ENCODE measurements at places on chromosomes 1 and 21.
A peak's percentile ranks its signal among the peaks of the same experiment; 100 is the strongest.

DNA sequence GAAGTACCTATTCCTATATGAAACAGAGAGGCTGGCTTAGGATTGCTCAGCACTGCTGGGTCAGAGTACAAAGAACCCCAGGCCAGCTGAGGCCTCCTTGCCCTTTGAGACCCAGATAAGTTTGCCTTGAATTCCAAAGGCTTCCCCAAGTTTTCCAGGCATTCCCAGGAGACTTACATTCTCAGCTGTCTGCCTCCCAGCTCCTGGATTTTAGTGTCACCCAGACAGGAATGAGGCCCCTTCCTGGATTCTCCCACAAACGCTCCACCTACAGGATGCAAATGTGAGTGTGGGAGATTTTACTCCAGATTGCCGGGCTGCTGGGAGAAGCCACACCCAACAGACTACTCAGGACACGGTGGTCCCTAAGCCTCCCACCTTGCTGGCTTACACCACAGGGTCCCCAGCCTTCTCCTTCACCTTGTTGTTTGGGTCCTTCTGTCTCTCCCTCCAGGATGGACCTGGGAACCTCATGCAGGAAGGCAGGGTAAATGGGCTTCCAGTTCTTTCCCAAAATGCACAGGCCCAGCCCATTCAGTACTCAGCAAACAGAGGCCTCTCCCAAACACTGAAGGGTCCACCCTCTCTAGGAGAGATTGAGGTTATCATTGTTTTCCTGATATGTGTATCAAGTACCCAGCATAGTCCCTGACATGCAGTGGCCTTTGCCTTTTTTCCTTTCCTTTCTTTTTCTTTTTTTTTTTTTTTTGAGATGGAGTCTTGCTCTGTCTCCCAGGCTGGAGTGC, 10.6 kb downstream of the RHBG start:
- no peak for DNase-seq

GRCh38 chr1:54843449-54843848, 42.3 kb upstream of the TTC22 start:
- no peak for DNase-seq

- no peak for DNase-seq
These were observed 165.9 kb downstream of the PRDM2 start for GRCh38 chr1:13865851-13866250.

DNA sequence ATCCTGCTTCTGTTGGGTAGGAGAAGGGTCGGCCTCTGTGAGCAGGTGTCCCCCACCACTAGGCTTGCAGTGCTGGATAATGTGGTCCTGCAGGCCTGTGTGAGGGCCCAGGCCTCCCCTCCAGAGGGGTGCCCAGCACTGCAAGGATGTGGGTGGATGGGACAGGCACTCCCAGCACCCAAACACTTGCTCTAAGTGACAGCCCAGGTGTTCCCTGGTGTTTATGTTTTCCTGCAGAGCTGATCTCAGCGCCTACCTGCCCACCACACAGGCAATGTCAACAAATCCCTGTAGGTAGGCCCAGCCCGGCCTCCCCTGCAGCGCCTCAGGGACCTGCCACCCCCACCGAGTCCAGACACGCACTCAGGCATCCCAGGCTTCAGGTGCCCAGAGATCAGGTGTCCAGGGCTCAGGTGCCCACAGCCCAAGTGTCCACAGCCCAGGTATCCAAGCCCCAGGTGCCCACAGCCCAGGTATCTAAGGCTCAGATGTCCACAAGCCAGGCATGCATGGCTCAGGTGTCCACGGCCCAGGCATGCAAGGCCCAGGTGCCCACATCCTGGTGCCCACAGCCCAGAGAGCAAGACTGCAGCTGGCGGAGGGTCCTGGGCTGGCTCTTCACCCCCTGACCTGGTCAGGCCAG, 59.2 kb downstream of the WNT9A start:
- DNase-seq: no peak

- no peak for DNase-seq
These were observed 40.4 kb downstream of the DAP3 start for GRCh38 chr1:155729031-155729898.

GRCh38 chr1:161954466-161954865, 69.2 kb downstream of the OLFML2B start:
- DNase-seq: no peak

GRCh38 chr1:14524826-14525636, 73.5 kb upstream of the KAZN start:
- no peak for DNase-seq

- DNase-seq: no peak
These were observed 62.1 kb downstream of the DEGS1 start for GRCh38 chr1:224245188-224245587.

DNA sequence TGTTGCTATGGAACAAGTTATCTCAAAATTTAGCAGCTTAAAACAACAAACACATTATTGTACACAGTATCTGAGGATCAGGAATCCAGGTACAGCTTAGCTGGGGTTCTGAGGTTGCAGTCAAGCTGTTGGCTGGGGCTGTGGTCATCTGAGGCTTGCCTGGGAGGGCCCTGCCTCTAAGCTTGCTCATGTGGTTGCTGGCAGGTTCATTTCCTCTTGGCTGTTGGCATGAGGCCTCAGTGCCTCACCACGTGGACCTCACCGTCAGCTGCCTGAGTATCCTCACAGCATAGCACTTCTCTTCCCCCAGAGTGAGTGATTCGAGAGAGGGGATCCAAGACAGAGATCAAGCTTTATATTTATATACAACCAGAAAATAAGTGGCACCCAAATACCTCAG, 18.6 kb downstream of the NTPCR start:
- DNase-seq: no peak

GRCh38 chr1:63920154-63921117, 146.6 kb downstream of the ROR1 start:
- DNase-seq: no peak

- DNase-seq: no peak
These were observed 50.6 kb downstream of the NRIP1 start for GRCh38 chr21:15014221-15014620.

- DNase-seq: no peak
These were observed 160.9 kb downstream of the UCK2 start for GRCh38 chr1:165988275-165988674.

GRCh38 chr1:247961791-247962190, 3.2 kb upstream of the OR2AK2 start:
- no peak for DNase-seq

GRCh38 chr1:243731301-243731891, 118.6 kb downstream of the AKT3 start:
- no peak for DNase-seq

DNA sequence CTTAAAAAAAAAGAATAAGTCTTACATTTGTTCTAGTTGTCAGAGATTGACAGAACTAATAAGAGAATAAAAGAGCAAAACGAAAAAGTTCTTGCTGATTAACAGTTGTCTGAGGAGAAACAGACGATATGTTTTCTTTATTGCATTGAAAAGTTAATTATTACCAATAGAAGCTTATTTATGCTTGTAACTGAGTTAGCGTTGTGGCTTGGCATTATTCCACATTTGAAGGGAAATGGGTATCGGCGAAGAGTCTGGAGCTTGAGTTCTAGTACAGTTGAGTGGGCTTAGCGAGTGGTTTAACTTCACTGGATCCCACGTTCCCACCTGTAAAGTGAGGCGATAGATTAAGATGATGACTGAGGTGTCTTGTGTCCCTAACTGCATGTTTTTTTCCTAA, 109.0 kb downstream of the SDCCAG8 start:
- no peak for DNase-seq

DNA sequence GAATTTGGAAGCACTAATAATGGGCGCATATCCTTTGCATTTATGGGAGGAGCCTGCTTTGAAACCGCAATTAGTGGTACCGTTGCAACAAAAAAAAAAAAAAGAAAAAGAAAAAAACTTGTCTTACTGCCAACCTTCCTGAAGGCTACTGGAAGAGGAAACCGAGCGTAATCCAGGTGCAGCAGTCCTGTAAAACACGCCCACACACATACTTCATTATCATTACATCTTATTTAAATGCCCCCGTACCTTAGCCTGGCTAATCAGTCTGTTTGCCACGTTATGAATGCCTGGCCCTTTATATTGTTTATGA, 686 bp upstream of the ZNF281 start:
- peak; percentile 5 for DNase-seq

DNA sequence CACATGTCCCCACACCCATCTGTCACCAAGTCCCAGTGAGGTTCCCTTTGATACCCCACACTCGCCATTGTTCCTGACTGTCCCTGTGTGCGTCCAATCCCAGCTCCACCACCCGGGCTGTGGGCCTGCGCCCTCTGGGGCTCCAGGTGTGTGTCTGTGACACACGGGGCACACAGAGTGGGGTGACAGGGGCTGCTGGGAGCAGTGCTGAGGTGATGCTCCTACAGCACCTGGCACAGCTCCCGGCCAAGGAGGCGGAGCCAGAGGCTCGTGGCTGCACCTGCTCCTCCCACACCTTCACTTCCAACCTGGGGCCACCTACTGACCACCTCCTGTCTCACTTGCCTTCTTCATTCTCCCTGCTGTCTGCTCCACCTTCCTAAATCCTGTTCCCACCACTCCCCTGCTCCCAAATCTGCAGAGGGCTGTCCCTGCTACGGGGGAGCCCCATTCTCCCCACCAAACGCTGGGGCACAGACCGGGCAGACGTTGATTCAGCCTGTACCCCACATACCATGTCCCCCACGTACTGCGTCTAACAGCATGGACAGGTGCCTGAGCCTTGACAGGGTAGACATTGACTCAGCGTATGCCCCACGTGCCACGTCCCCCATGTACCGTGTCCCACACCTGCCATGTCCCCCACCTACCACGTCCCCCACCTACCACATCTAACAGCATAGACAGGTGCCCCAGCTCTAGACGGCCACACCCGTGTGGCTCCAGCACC, 16.4 kb downstream of the WDR4 start:
- no peak for DNase-seq

DNA sequence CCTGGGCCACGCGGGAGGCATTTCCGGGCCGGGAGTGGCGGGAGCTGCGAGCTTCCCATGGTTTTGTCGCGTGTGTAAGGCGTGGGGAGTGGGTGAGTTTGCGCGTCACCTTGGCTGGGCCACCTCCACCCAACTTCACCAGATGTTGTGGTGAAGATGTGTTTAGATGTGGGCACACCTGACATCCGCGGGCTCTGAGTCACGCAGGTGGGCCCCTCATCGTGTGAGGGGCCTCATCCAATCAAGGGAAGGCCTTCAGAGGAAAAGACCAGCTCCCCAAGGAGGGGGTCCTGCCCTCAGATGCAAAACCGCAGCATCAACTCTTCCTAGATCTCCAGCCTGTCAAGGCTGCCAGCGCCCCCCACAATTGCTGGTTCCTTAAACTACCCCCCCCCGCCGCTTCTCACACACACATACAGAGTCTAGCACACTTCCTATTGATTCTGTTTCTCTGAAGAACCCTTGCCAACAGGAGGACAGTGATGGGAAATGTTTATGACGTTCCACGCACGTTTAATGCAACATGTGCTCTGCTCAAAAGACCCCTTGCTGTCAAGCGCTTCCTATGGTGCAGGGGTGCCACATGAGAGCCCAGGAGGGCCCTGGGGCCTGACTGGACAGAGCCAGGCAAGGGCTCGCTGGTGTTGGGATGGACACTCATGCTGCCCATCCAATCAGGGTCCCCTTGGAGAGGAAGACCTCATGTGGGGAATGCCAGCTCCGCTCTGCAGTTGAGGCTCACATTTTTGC, 11.9 kb downstream of the ACTRT2 start:
- DNase-seq: no peak

- DNase-seq: no peak
These were observed 4.3 kb upstream of the TDRD5 start for GRCh38 chr1:179587336-179587735.

GRCh38 chr1:76351655-76352054, 277.1 kb downstream of the ST6GALNAC3 start:
- DNase-seq: no peak

GRCh38 chr1:52836035-52836434, 6.5 kb upstream of the ZYG11A start:
- DNase-seq: no peak

DNA sequence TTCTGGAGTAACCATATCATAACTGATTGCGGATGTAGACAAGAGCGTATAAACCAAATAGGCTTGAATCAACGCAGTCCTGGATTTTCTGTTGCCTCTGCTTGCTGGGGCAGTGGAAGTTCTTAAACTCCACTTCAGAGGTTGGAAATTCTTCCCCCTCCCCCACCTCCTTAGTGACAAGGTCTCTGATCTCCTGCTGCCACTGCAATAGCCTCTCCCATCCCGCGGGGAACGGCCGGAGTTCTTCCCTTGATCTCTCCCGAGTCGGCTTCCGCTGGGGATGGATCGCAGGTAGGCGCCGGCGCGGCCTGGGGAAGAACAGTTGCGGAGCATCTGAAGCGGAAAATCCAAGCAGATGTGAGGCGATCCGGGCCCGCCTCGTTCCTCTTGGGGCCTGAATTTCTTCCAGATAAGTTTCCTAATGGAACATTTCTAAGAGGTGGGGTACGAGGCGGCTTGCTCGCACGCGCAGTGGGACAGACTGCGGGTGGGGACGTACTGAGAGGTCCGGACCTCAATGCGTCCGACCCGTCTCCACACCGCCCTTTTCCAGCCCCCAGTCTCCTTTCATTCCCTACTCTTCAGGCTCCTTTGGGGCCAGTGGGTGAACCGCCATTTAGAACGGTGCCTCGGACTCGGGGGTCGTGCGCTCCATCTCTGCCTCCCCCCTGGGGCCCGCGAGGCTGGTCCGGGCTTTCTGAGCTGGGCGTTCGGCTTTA, 3.1 kb upstream of the SIM2 start:
- no peak for DNase-seq

GRCh38 chr1:180548686-180549317, 10.0 kb upstream of the OVAAL start:
- DNase-seq: peak; percentile 48

GRCh38 chr1:219144658-219145315, 28.9 kb upstream of the LYPLAL1 start:
- DNase-seq: no peak

DNA sequence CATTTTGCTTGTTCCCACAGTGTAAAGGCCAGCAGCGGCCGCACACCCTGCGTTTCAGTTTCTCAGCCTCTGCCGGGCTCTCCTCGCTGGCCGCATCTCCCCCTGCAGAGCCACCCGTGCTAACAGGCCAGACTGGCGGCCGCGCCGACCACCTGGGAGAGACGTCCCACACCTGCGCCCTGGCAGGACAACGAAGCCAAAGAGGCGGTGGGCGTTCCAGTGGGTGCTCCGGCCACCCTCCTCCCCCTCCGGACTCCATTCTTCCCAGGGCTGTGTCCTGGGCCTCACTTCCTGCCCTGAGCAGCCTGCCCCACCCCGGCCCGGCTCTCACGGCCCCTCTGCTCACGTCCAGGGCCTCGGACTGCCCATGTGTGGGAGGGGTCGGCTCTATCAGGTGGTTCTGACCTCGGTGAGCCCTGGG, 31.9 kb upstream of the SLC19A1 start:
- no peak for DNase-seq

DNA sequence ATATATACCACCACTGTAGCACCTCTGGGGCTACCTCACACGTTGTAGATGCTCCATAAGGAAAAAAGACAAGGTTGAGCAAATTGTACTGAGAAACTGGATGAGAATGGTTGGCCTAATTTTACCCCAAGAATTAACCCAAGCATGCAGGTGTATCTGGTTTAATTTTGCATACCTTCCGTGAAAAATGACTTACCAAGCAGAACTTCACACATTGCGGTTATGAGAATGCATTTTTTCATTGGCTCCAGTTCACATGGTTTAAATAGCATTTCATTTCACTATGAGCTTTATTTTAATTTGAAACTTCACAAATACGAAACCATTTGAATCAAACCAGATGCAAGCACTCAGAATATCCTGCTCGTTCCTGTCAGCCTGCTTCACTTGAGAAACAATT, 512.2 kb downstream of the LTN1 start:
- DNase-seq: no peak
